ENCODE measurements at places on chromosomes 6 and 20. TPM values are rescaled to one million over a fixed set of nuclear protein-coding genes. Genes with fewer than 3 reads are reported as not detected.

LGSN gene
- not detected for total RNA-seq

ANGPT4 gene
- not detected for total RNA-seq

ELOVL4 gene
- 2.2 TPM for total RNA-seq

OR2H2 gene
- not detected for total RNA-seq

ADGRF5 gene
- not detected for total RNA-seq

CGAS gene
- total RNA-seq, result 45.9 TPM

LTA gene
- 702 TPM for total RNA-seq

C6orf52 gene
- 5.5 TPM for total RNA-seq

SOX4 gene
- total RNA-seq, result 1.2 TPM

PDE7B gene
- total RNA-seq, result 0.40 TPM

RBM24 gene
- not detected for total RNA-seq

BPIFA1 gene
- not detected for total RNA-seq

TCP11 gene
- not detected for total RNA-seq

PRICKLE4 gene
- not detected for total RNA-seq

SEL1L2 gene
- not detected for total RNA-seq

TXLNB gene
- total RNA-seq, result 0.08 TPM

FAM83C gene
- not detected for total RNA-seq

SSTR4 gene
- not detected for total RNA-seq

ATF6B gene
- total RNA-seq, result 60.6 TPM

SOBP gene
- 1.6 TPM for total RNA-seq

BFSP1 gene
- total RNA-seq, result 0.38 TPM

RUNX2 gene
- 23.6 TPM for total RNA-seq

UBD gene
- 1.8 TPM for total RNA-seq

PLEKHG1 gene
- 7.7 TPM for total RNA-seq

EPB41L1 gene
- 0.13 TPM for total RNA-seq

EDN3 gene
- not detected for total RNA-seq

ZC2HC1B gene
- not detected for total RNA-seq

VSTM2L gene
- not detected for total RNA-seq

FLRT3 gene
- not detected for total RNA-seq

PDYN gene
- total RNA-seq, result not detected

PRDM13 gene
- not detected for total RNA-seq

COL21A1 gene
- not detected for total RNA-seq

ATP6V1G2 gene
- total RNA-seq, result 1.4 TPM

PLAGL2 gene
- total RNA-seq, result 117 TPM

CALHM5 gene
- not detected for total RNA-seq
